GM18507 (cell line): ENCODE measurements at places on chromosomes 1 and 21.

- no peak for DNase-seq
These were observed 37.7 kb downstream of the SH3BGR start for GRCh38 chr21:39489380-39489924.

GRCh38 chr1:180267211-180267561 lies 37.1 kb downstream of the LHX4 start:
- DNase-seq = no peak

DNA sequence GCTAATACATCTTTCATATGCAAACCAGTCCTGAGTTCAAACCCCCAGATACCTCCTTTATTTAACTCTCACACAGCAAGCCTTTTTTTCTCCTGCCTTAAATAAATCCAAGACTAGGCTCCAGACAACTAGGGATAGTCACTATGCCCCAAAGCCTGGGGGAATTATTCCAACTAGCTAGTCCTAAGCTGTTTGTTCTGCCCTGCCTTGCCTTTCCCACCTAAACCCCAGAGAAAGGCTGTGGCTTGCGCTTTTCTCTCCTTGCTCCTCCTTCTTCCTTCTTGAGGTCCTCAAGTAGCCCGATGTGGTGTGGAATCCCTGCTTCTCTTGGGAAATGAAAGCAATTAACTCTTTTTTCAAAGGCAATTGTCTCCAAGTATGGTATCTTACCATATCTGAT lies 31.8 kb downstream of the C1orf87 start:
- no peak for DNase-seq

DNA sequence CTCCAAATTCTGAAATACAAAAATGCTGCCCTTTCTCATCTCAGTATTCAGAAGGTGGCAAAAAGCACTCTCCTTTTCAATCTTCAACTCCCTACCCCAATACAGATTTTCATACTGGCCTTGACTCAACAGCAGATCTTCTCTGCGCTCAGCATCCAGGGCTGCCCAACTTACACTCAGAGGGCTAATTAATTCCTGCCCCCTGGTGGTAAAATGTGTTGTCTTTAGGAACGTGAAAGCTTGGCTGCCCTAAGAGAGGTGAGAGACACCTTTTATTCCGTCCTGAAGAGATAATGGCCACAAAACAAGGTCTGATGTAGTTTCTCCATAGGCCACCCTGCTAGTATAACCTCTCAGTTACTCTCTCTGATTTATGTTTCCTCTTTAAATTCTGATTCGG lies 25.0 kb downstream of the KRTAP24-1 start:
- no peak for DNase-seq

DNA sequence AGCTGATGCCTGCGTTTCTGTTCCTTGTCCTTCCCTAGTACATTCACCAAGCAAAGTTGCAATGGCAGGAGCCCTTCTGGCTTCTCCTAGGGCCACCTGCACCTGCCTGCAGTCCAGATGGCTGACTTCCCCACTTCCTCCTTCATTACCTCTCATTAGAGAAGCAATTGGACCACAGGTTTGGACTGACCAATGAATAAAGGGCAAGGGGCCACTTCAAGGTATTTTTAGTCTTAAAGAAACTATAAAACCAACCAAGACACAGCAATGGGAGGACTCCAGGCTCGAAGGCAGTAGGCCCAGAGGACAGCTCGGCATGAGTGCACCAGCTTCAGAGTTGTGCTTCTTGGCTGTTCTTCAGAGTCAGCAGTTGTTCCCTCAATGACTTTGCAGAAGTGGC lies 60.8 kb upstream of the ROR1 start:
- DNase-seq = no peak

DNA sequence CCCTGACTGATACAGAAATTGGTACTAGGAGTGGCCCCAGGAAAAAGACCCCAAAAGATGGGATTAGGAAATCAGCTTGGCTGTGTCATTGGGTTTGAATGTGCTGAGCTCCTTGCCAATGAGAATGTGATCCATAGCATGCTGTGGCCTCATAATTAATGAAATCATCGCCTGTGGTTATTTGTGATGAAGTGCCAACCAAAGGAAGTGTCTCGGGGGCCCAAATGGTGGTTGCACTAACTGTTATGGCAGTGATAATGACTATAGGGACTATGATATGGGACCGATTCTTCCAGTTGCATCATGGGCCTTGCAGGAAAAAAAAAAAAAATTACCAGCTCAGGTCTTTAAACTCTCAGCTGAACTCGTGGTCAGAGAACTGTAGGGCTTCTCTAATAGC lies 15.4 kb upstream of the ZDHHC18 start:
- no peak for DNase-seq

DNA sequence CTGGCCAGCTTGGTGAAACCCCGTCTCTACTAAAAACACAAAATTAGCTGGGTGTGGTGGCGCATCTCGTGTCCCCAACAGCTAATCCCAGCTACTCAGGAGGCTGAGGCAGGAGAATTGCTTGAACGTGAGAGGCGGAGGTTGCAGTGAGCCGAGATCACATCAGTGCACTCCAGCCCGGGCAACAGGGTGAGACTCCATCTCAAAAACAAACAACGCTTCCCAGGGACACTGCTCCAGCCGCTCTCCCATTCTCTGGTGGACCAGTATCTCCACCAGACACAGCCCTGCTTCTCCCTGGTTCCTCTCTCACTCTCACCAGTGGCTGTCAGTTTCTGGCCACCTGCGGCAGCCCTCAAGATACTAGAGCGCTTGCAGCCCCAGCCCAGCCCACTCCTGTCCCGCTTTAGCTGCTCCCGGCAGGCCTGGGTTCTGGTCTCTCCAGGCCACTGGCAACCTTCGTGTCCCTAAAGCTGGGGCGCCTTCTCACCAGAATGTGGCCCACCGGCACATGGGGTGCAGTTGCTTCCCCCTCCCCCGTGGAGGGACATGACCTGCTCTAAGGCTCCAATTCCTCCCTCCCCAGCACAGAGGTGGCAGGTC lies 20.9 kb upstream of the LRRC47 start:
- DNase-seq = no peak

DNA sequence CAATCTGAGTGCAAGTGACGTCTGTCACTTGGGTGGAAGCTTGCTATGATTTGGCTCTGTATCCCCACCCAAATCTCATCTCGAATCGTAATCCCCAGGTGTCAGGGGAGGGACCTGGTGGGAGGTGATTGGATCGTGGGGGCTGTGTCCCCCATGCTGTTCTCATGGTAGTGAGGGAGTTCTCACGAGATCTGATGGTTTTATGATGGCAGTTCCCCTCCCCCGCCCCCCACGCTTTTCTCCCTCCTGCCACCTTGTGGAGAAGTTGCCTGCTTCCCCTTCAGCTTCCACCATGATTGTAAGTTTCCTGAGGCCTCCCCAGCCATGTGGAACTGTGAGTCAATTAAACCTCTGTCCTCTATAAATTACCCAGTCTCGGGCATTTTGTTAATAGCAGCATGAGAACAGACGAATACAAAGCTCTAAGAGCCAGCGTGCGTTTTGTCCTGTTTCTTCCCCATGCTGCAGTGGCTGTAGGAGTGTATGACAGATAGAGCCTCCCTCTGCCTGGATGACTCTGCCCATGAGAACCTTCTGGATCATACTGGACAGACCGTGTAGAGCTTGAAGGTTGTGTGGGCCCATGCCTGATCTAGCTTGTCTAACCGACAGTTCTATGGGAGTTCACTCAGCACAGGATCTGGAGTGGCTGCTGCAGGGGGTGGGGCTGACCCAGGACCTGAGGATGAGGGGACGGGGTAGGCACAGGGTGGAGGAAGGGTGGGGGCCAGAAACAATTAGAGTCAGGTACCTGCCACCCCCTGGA lies 139.7 kb upstream of the ERRFI1 start:
- DNase-seq = no peak

DNA sequence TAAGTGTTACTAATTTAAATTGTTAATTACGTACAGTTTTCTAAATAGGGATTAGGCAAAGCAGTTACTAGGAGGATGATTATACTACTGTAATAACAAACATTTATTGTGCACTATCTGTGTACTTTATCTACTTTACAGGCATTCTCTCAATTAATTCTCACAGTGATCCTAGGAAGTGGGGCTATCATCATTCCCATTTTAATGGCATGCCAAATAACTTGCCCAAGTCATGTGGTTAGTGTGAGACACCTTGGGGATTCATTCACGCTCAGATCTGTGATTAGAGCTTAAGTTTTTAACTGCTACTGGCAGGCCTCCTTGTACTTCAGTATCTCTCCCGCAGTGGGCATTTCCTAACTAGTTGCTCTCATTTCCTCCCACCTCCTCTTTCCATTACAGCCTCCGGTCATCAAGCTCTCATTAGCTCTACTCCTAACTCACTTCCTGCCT lies 11.5 kb downstream of the PHLDA3 start:
- DNase-seq = no peak

DNA sequence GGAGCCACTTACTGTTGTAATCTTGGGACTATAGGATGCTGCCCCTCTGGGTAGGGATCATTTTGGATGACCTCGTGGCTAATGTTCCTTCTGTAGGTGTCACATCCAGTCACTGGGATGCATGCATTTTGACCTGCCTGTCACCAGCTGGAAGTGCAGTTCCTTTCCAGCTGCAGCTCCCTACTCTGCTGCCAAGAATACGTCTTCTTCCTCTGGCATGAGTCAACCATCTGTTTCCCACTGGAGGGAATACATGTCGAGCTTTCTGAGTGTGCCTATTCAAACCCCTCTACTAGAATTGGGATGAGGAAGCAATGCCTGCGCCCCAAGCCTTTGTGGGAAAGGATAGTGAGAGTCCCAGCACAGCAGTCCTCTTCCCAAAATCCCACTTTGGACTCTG lies 415.5 kb upstream of the ADAMTS5 start:
- no peak for DNase-seq

DNA sequence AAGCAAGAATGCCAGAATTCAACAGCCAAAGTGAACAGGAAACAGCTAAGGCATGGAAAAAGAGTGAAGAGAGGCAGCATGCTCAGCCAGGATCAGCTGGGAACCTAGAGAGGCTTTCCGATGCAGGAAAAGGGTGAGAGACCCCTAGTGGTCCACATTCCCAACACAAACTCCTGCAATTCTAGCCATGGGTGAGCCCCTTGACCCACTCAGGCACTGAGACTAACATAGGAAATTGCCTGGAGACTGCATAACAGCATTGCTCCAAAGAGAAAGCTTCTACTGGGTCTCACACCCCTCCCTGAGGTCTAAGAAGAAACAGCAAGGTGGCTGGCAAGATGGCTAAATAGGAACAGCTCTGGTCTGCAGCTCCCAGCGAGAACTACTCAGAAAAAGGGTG lies 123.2 kb downstream of the LHX8 start:
- DNase-seq = no peak

GRCh38 chr1:160522136-160522535 lies 919 bp downstream of the SLAMF6 start:
- no peak for DNase-seq

- no peak for DNase-seq
These were observed 3.6 kb upstream of the MAP1LC3C start for GRCh38 chr1:242002510-242002909.

DNA sequence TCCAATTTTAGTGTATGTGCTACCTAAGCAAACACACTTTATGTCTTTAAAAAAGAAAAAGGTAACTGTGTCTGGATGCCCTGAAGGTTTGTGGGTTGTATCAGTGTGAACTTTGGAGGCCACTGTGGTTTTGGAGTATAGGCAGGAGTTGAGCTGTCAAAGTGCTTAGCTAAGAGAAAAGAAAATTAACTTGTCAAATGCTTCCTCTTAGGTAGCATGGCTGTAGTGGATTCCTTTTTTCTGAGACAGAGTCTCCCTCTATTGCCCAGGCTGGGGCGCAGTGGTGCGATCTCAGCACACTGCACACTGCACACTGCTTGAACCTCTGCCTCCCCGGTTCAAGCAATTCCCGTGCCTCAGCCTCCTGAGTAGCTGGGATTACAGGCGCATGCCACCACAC lies 11.2 kb upstream of the SLC41A1 start:
- DNase-seq = no peak

- DNase-seq = no peak
These were observed 83.5 kb downstream of the SPAG17 start for GRCh38 chr1:118101515-118101844.

DNA sequence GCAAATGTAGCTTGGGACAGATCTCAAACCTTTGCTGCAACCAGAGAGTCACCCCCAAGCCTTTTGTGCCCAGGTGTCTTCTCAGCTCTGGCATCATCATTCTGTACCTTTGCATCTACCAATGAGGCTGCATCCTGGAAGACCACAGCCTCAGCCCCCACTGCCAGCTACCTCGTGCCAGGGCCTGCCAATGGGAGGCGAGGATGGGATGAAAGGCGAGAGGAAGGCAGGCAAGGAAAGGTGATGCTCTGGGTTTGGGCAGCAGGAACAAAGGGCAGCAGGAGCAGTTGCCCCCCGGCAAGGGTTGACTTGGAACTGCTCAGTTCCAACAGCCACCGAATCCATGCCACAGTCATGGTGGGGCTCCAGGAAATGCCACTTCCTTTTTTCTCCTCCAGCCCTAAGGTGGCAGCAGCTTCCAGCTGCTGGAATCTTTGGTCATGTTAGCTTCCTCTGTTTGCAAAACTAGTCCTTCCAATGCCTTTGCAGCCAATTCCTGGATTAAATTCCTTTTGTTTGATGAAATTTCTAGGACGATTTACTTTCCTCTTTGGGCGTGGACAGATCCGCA lies 651.6 kb downstream of the NPHP4 start:
- no peak for DNase-seq

DNA sequence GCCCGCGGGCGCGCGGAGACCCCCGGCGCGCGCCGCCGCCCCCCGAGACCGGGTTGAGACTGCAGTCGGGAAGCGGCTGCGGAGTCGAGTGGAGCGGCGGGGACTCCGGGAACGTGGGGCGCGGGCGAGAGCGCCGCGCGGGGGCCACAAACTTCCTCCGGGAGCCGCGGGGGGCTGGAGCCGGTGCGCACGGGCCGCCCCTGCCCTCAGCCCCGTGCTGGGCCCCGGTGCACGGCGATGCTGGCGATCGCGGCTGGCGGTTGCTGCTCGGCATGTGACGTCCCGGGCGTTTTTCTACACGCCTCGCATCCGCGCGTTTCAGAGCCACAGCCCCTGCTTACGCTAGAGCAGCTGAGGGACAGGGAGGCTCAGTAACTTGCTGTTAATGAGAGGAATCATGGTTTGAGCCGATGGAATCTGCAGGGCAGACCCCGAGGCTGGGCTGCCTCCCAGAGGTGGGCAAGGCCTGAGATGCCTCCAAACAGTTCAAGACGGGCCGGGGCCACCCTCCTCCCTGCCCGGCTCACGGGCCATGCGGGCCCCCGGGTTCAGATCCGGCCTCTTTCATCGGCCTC lies 520 bp downstream of the TMEM201 start:
- DNase-seq = no peak

GRCh38 chr1:117301901-117302300 lies 65.3 kb upstream of the MAN1A2 start:
- no peak for DNase-seq

DNA sequence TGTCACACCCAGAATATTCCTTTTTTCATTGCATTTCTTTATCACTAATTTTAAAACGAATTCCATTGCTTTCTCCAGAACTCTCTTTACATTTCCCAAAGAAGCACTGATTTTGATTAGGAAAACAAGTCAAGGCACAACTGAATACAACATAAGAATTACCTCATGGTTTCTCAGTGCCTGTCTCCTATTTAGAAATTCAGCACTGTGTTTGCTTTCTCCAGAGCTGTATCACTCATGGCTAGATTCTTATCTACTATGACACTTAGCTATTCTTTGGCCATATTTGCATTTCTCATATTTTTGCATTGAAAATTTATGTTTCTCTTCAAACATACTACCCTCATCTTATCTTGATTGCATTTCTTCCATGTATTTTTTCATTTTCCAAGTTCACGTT lies 1402.0 kb downstream of the MRPL39 start:
- no peak for DNase-seq
